ENCODE measurements at places on chromosomes 5 and 9.
A peak's percentile ranks its signal among the peaks of the same experiment; 100 is the strongest.

- DNase-seq: no peak
These were observed 561.1 kb downstream of the KCTD16 start for GRCh38 chr5:144731786-144732185.

GRCh38 chr5:152560512-152561137 lies 155.5 kb upstream of the NMUR2 start:
- DNase-seq: peak; percentile 48

GRCh38 chr9:21015129-21015815 lies 16.2 kb downstream of the HACD4 start:
- DNase-seq: no peak

DNA sequence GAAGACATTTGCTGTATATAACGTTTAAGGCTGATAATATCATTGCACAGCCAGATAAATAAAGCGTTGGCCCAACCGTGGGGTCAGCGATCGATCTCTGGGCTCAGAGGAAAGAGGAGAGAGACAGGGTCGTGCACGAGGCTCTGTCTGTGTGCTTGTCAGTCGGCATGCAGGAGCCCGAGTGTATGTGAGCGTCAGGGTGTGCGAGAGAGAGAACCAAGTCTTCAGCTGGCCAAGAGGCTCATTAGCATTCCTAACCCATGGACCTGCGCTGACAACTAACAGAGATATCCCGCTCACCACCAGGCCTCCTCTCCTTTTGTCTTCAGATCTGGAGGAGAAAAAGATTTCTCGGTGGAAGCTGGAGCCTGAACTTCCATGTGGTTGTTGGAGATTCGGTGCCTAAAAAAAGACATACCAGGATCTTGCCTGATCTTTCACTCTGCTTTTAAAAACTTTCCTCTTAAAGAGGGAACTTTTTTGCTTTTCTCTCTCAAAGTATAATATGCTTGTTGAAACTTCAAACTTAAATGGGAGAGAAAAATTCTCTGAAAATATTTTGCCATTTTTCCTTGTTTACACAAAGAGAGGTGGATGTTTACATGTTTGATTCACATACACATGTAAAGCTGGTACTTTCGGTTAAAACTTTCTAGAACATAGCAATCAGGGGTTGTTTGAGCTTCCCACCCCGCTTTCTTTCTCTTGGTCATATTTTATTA lies 16.5 kb downstream of the NR2F1 start:
- no peak for DNase-seq

DNA sequence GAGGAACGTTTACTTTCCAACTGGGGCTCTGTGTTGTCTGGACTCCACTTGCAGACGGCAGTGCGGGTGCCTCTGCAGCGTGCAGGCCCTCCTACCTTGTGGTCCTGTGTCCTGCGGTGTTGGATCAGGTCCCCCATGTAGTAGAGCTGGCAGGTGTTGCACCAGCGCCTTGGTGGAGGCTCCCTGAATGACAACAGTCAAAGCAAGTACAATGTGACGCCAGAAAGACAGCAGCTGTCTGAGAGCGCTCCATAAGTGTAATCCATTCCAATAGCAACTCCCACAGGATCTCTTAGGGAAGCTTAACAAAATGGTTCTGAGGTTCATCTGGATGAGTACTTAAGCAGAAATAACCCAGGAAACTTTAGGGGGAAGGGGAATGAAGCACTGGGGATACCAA lies 9.9 kb downstream of the BBLN start:
- no peak for DNase-seq

GRCh38 chr5:148805326-148806290 lies 20.8 kb upstream of the ADRB2 start:
- peak; percentile 32 for DNase-seq

DNA sequence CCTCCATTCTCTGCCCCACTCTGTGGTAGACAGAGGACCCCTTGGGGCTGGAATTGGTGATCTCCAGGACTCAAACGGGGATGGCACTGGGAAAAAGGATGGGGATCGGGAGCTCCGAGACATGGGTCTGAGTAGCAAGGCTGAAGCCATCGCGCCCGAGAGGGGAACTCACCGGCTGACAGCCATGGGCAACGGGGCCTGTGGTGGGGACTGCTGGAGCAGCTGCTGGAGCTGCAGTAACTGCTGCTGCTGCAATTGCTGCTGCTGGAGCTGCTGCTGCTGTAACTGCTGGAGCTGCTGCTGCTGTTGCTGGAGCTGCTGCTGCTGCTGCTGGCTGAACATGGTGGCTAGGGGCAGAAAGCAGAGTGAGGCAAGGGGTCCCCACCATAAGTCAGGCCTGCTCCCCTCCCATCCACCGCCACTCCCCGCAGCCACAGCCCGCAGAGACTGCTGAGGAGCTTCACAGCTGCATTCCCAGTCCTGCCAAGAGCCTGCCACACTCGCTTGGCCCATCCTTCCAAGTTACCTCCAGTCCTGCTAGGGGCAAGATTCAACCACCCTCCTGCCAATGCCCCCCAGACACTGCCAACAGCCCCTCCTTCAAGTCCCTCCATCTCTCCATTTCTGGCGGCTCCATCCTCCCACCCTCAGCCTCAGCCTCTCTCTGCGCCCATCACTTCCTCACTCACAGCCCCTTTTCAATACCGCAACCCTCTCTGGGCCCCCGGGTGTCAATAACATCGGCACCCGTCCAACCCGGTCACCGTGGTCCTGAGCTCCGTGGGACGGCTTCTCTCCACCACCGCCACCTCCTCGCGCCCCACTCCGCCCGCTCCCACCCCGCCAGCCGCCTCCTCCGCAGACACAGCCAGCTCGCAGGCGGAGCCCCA lies 611 bp downstream of the CIZ1 start:
- DNase-seq: no peak

DNA sequence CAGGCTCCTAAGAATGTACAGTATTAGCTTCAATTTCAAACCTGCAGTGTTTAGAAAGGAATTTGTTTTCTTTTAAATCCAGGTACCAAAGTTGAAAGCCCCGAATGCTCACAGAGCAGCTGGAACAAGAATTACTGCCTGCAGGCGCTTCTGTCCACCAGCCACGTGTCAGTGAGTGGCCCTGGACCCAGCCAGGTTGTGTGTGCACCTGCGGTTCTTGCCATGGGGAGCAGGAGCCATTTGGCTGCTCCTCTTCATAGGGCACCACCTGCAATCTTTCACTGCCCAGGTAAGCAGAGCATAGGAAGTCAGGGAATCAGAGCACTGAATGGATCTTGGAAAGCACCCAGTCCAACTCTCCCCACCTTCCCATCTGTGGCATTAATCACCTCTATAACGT lies 79.5 kb upstream of the PIP5K1B start:
- DNase-seq: no peak

- no peak for DNase-seq
These were observed 27.3 kb downstream of the CENPP start for GRCh38 chr9:92353051-92353450.

- DNase-seq: no peak
These were observed 36.1 kb upstream of the NDFIP1 start for GRCh38 chr5:142072488-142072887.

DNA sequence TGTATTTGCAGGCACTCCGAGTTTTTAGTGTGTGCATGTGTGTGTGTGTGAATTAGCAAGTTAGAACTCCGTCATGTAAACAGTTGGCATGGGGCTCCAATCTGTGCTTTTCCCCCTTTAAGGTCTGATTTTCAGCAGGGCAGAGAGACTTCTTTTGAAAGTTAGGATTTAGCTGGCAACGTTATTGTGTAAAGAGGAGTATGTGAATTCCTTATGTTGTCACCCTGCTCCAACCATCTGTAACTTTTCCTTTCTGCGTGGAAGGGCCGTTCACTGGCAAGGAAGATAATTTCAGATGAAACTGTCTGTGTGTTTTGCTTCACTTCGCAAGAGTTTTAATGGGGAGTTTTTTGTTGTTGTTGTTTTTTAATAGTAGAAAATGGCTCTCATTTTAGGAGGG lies 332 bp downstream of the SGCD start:
- no peak for DNase-seq

GRCh38 chr5:141674747-141675146 lies 7.3 kb downstream of the ARAP3 start:
- no peak for DNase-seq

DNA sequence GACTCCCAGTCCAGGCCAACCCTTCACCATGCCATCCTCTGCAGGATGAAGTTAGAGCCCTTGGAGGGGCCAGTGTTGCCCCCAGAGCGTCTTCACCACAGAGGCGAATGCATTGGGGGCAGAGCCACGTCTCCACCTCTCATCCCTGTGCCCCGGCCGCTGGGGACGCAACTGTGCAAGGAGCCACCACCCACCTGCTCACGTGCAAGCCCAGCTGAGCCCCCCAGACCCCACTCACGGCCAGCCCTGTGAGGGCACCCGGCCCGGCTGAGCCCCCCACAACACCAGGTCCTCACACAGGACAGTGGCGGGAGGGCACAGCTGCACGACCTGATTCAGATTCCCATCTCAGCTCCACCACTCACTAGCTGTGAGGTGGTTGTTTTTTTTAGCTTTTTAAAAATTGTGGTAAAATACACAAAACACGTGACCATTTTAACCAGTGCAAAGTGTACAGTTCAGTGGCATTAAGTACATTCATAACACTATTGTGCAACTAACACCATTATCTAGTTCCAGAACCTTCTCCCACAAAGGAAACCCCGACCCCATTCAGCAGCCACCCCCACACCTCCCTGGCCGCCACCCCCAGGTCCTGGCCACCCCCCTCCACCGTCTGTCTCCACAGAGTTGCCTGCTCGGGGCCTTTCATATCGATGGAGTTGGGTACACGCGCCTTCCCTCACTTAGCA lies 33.5 kb upstream of the UBAC1 start:
- no peak for DNase-seq

- DNase-seq: no peak
These were observed 104.7 kb upstream of the GPR151 start for GRCh38 chr5:146620669-146621051.

- no peak for DNase-seq
These were observed 103.5 kb downstream of the MAMDC2 start for GRCh38 chr9:70147196-70147595.

GRCh38 chr5:146745931-146746577 lies 132.5 kb downstream of the PPP2R2B start:
- no peak for DNase-seq

DNA sequence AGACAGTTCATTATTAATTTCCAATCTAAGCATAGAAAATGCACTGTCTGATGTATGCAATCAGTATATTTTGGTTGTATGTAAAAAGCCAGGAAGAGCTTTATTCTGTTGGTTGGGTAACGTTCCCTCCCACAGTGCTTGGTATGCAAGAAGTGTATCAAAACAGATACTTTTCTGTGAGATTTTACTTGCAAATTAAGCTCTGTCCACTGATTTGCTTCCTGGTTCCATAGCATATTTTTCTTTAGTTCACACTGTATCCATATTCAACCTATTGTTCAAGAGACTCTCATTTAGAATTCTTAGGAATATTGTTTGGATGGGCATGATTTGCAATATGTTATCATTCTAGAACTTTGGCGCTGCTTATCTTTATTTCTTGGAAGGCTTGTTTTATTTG lies 47.4 kb downstream of the RNF180 start:
- DNase-seq: no peak

DNA sequence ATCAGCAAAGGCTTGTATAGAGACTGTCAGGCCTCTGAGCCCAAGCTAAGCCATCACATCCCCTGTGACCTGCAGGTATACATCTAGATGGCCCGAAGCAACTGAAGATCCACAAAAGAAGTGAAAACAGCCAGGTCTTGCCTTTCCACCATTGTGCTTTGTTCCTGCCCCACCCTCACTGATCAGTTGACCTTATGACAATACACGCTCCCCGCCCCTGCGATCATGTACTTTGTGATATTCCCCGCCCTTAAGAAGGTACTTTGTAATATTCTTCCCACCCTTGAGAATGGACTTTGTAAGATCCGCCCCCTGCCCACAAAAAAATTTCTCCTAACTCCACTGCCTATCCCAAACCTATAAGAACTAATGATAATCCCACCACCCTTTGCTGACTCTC lies 18.6 kb upstream of the NPM1 start:
- no peak for DNase-seq

DNA sequence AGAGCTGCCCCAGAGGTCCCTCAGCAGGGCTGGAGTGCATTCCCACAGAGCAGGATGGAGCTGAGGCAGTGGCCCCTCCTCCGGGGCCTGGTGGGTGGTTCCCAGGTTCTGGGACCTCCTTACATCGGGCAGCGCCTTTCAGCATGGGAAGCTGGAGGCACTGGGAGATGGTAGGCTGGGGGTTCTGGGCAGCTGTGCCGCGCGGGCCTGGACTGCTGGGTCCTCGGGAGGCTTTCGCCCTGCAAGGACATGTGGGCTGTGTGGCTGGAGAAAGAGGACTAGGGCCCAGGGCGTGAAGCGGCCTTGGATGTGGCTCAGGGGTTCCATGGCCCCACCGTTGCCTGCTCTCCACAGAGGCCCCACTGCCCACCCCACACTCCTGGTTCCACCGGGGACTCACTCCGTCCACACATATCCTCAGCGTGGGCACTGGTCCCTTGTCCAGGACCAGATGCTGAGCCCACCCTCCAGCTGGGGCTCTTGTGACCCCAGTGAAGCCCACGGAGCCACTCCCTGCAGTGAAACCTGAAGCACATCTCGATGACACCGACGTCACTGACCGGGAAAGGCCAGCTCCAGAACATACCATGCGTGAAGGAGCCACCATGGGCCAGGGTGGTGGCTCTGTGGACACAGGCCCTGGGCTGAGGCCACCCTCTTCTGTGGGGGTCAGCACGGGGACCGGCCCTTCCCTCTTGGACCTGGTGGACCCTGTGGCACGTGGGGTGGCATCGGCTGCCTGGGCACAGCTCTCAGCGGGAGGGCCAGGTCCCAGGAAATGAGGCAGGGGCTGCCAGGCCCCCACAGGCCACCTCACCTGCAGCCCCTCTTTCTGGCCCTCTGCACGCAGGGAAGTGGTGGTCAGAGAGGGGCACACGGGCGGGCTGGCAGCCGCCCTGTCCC lies 31.5 kb upstream of the NKD2 start:
- no peak for DNase-seq

DNA sequence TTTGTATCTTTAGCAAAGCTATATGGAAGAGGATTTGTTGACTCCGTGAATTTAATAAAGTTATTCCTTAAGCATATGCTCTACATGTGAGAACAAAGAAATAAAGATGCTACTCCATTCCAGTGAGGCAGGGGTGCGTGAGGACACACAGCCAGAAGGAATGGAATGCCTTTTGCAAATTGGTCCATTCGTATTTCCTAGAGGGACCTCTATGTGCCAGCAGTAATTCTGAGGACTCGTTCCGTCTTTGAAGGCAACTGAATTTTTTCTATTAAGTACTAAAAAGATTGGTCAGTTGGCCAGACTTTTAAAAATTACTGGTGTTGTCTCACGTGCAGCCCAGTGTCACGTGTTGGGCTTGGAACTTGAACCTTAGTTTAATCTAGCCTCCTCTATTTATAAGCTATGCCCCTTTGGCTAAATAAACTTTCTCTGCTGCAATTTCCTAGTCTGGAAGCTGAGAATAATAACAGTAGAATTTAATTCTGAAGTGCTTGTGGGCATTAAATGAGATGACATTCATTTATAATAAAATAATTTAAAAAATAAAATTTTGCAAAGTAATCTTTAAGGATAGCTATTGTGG lies 13.9 kb downstream of the RAI14 start:
- DNase-seq: no peak
